NCI-H146 (cell line): ENCODE measurements at places on chromosomes 5 and 9.
A peak's percentile ranks its signal among the peaks of the same experiment; 100 is the strongest.

DNA sequence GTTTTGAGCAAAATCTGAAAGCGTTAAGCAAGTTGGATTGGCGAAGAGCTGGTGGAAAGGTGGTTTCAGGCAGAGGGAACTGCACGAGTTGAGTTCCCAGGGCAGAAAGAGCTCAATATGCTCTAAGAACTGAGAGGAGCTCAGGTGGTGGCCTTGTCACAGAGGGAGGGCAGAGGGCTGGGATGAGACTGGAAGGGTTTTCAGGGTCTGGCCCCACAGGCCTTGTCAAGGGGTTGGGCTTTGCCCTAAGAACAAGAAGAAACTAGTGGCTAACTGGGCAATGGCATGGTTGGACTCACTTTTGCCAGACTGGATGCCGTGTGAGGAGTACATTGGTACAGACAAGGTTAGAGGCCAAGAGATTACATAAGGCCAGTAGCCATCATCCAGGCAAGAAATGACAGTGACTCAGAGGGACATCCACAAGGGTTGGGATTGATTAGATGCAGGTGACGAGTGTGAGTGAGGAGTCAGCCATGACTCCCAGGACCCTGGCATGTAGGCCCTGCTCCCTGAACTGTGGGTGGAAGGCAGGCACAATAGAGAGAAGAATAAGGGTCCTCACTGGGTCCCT is 75.1 kb upstream of the SMIM23 start:
- no peak for DNase-seq

DNA sequence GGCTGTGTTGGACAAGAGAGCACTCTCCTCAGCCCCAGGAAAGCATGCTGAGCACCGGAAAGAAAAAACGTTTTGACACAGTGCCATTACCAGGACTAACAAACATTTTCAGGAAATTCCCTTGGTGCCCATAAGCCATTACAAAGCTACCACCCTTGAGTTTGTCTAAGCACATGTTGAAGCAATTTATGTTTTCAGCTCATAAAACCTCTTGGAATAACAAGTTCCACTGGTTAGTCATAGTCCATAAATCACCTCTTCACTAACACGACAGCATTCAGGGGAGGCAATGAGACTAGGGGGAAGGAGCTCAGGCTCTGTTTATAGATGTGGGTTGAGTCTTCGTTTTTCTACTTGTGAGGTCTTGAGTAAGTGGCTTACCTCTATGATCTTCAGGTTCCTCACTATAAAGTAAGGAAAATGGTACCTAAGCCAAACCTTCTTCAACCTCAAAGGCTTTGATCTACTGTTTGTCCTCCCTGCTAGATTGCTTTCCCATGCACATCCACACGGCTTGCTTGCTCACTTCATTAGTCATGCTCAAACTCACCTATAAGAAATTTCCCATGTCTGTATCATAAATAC is 65.4 kb downstream of the DRD1 start:
- no peak for DNase-seq

GRCh38 chr9:109072133-109072692 is 47.5 kb downstream of the TMEM245 start:
- no peak for DNase-seq

GRCh38 chr5:150107909-150108447 is 21.6 kb upstream of the CSF1R start:
- DNase-seq = no peak

DNA sequence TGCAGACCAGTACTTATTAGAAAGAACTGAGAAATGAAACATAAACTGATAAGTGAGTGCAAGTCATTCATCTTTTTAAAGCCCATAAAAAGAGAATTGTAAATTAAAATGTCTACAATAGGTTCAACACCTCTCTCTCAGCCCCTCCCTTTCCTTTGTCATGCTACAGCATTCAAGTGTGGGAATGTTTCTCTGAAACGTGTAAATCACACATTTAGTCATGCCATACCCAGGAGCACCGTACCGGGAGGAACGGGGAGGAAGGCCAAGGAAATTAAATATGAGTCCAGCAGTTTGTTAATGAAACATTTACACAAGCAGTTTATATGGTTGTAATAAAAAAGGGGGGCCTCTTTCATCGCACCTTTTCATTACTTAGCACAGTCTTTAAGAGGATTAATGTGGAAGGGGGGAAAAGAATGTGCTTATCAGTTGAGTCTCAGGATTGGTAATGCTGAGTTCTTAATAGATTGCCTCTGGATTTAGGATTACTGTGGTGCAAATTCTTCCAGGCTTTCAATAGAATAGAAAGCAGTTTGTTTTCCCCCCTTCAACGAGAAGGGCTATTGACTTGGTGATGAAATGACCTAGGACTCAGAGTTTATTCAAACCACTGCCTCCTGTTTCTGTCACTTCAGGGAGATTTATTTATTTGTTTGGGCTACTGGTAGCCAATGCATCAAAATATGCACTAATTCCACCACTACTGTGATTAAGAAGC is 176.0 kb upstream of the ZNF608 start:
- DNase-seq = no peak

DNA sequence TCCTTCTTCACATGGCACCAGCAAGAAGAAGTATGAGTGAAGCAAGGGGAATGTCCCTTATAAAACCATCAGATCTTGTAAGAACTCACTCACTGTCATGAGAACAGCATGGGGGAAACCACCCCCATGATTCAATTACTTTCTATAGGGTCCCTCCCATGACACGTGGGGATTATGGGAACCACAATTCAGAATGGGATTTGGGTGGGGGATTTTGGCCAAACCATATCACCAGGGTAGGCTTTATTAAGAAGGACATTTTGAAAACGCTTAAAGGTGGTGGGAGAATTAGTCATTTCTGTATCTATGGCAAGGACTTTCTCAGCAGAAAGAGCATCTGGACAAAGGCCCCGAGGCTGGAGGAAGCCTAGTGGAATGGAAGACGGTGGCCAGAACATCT is 100.2 kb upstream of the ADAMTS16 start:
- DNase-seq = no peak

DNA sequence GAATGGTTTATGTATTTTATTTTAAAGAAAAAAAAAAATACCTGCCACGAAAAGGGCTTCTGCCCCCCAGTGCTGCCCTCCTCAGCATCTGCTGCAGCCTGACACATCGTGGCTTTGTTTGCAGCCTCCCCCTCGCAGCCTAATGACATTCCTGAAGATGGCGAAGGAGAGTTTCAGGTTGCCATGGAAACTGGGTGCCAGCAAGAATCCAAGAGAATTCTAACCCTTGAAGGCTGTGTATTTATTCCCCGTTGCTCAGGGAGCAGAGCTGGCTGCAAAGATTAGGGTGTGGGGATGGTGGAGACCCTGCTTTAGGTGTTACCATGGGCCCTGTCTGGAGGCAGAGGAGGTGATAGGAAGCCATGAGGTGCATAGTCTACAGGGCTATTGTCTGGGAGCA is 126.6 kb downstream of the NSG2 start:
- no peak for DNase-seq

DNA sequence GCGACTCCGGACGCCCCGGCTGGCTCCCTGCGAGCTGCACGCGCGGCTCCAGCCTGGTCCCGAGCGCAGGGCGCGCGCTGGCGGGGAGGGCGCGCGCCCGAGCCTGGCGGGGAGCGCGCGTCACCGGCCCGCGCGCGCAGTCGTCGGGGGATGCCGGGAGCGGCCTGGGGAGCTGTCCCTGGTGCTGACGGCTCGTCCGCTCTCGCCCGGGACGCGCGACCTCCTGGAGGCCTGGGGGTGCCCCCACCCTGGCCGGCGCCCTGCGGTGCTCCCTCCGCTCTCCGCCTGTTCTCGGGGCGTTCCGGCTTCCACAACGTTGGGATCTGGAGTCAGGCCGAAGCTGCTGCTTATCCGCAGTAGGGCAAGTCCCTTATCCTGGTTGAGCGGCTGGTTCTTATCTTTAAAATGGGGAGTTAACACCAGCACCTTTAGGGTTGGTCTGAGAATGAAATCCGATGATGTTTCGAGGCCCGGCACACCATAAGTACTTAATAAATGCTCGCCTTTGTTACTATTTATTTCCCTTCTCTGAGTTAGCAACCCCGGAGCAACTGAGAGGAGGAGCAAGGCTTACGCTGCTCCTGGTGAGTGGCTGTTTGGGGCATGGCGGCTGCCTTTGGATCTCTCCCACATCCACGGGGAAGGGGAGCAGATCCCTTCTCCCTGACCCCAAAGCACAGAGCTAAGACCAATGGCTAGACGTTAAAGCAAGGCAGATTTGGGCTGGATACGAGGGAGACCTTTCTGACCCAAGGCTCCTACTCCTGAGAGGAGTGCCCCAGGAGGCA is at the start of gene FAM163B:
Gene FAM163B, minus strand, starts transcription at position 79 of the 788 bp plus-strand sequence. CDS start 29,166 bp downstream, outside the sequence.
- DNase-seq = peak; percentile 57

DNA sequence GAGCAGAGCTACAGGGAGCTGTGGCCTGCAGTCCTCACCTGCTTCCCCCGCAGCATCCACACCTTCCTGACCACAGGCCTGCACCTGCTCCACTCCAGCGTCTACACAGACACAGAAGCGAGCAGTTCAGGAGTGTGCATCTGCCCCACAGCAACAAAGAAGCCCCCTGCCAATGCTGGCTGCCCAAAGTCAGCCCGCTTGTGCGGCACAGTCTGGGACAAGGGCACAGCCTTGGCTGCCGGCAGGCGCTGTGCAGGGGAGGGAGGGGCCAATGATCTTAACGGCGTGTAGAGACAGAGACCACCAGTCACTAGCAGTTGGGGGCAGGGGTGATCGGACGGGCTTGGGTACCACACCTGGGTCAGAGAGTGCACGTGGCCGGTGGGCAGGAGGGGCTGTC is 6.6 kb downstream of the BRD9 start:
- DNase-seq = no peak

- no peak for DNase-seq
Observed at GRCh38 chr5:68714810-68715209, 379.0 kb upstream of the SLC30A5 start.

DNA sequence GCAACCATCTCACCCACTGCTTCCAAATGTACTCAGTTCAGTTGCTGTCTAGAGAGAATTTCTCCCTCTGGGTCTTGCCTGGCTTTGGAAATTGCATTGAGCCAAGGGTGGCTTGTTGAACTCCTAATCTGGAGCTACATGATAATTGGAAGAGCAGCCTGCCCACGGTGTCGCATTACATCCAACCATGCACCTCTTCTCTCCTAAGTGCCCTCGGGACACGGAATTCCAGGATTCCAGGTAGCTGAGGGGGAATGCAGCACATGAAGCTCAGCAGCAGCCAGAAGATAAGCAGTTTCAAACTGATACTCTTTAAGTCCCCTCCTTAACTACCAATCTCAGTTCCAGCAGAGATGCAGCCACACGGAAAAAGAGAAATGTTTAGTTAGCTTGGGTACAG is 509.4 kb upstream of the KLF4 start:
- peak; percentile 67 for DNase-seq

GRCh38 chr5:108451269-108451668 is 69.4 kb upstream of the FBXL17 start:
- DNase-seq = no peak

- no peak for DNase-seq
Observed at GRCh38 chr5:158843305-158843704, 256.4 kb downstream of the EBF1 start.

- no peak for DNase-seq
Observed at GRCh38 chr5:151745071-151745705, 13.2 kb downstream of the ATOX1 start.

GRCh38 chr9:36938617-36939016 is 95.5 kb downstream of the PAX5 start:
- DNase-seq = peak; percentile 43

DNA sequence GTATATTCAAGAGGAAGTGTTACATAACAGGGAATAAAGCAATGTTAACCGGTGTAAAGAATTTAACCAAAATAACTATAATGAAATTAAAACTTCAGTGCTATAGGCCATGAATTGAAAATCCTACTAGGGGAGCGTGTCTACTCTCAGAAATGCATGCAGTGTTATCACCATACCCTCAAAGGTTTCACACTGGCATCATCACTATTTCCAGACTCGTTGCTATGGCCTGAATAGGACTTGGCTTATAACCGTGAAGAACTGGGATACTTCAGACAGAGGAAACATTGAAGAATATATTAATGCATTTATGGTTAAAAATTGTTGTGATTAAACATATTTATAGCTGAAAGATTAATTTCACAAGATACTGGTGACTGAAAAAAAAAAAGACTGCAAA is 154.9 kb downstream of the EPB41L4A start:
- no peak for DNase-seq

DNA sequence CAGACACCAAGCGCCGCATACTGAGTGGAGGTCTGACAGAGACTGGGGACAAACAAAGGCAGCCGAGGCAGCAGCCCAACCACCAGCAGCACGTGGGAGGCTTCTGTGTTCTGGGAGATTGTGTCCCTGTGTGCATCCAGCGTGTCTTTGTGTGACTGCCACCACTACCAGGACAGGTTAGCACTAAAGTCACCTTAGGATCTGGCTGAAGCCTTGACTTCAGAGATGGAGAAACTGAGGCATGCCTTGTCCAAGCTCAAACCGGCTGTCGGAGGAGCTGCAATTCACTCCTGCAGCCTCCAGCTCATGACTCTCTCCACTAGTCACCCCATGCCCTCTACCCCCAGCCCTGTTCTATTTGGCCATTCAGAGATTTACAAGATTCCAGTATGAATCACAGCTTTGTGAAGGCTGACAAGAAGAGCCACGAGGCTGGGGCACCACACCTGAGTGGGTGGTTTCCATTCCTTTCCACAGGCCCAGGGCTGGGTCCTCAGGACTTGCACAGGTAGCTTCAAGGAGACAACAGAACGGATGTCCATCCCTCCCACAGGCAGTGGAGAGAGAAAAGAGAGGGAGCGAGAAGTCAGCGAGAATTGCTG is 69.3 kb downstream of the SHB start:
- DNase-seq = no peak

DNA sequence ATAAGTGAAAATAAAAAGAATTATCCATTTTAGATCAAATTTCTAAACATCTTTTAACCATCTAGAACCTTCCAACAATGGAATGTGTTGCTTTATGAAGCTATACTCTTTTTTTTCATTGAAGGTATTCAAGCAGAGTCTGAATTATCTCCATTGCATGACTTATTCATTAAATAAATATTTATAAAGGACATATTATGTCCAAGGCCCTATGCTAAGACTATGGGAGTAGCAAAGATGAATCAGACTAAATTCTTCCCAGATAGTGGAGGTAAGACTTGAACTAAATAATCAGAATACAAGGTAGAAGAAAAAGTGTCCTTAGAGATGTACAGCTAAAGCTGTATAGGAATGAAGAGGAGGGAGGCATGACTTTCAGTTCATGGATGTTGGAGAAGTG is 215.5 kb upstream of the RGMB start:
- no peak for DNase-seq

DNA sequence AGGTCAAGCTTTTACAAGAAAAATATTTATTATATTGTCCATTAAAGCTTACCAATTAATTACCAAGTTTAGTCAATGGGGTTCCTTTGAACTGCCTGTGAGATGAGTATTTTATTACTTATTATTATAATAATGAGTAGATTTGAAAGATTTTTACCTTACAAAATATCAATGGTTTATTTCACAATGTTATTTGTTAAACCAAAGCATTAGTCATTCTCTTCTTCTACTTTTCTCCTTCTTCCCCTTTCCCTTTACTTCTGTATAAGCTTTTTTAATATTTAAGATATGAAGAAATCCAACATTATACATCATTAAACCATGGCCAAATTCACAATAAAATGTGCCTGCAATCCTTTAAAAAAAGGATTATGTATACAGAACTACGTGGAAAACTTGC is 369.5 kb downstream of the ARL15 start:
- no peak for DNase-seq
